Iris pigment epithelial cell (primary cell): ENCODE measurements at places on chromosomes 5 and 9.

DNA sequence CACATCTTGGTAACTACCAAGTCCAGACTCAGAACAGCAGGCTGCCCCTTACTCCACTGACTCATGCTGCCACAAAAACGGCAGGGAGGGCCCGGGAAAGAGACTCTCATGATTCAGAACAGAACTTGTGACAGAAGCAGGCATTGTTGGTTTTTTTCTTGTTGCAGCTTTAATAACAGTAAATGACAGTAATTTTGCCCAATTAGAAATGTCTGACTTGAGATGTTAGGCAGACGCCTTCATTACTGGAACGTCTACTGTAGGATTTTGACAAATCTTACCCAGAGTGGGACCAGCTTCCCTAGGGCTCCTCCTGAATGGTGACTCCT lies 77.9 kb downstream of the SEMA5A start:
- DNase-seq, result peak; percentile 93

DNA sequence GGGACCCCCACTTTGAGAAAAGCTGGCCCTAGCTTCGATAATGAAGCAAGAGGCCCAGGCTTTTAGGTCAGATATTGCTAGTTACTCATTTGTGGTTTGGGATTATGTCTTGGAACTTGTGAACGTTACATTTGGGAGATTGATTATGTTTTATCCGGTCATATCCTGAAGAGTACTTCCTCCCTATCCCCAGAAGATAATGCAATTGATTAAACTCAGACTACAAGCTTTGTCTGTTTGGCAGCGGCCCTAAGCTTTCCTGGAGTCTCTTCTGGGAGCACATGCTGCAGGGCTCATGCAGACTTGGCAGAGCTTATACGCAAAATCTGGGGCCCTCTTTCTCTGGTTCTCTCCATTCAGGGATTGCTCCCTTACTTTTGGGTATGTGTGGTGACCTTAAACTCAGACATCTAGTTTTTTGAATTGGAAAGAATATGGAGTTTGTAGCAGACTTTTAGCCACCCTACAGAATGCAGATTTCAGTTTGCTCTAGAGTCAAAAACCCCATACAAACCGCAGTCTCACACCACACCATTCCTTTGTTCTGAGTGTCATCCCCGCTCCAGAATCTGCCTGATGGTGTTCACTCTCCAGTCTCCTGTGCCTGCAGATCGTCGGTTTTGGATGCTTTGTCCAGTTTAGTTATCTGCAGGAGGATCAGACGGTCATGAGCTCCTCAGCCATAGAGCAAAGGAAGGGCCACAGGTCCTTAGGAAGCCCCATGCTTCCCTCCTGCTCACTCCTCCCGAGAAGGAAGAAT lies 449.5 kb upstream of the TRPC7 start:
- DNase-seq, result no peak

DNA sequence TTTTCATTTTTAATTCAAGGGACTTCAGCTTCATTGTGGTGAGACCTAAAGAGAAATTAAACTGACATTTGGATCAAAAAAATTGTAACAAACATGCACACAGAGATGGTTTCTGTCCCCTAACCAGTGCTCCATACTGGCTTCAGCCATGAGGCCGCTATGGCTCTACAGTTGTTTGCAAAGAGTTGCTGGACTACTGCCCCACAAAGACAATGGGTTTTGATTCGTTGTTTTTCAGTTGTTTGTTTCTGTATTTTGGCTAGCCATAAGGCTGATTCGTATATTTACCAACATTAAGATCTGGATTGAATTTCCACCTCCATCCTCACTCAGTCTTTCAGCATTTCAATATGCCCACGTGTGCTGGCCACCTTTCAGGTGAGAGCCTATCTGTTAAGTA lies 163.7 kb upstream of the KIF2A start:
- no peak for DNase-seq

DNA sequence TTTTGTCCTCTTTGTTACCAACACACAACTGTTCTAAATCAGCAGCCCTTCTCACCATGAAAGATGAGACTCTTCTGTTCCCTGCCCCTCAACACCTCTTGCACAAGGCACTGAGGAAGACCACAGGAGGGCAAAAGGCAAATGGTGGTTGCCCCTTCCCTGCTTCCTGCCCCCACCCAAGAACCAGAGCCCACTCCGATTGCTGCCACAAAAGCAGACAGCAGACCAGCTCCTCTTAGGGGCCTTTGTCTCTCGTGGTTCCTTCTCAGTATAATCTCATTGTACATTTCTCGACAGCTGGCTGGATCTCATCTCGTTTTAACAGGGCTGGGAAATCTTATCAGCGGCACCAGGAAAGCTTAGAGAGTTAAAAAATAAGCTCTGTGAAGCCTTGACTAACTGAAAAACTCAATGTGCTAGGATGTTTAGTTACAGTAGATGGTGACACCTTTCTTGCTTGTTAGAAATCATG lies 1.1 kb downstream of the MVB12B start:
- DNase-seq, result no peak

DNA sequence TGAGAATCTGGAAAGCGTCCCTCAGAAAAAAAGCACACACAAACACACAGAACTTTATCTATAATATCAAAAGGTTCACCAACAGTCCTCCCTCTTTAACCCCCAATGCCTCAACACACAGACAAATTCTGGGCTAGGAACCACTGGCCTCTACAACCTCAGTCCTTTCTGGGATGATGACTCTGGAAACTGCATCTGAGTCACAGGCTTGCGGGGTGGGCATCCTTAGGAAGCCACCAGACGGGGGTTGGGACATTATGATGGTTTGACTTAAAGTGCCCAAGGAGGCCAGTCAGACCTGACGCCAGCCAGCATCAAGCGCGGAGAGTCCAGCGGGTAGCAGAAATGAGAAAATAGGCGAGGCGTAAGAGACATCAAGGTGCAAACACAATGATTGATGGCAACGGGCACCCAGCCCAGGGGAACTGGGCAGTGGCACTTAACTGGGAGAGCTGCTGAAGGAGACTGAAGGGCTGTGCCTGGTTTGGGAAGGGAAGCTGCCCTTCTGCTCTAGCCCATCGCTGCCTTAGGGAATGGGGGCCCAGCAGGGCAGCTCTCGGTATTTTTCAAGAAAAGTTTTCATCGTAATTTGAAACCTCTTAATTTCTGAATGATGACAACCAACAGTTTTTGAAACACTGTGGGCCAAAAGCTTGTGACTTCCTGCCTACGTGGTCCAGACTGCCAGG lies 20.7 kb downstream of the SPRY4 start:
- no peak for DNase-seq

- DNase-seq, result no peak
Observed at GRCh38 chr5:134464988-134465815, 53.5 kb upstream of the CDKN2AIPNL start.

DNA sequence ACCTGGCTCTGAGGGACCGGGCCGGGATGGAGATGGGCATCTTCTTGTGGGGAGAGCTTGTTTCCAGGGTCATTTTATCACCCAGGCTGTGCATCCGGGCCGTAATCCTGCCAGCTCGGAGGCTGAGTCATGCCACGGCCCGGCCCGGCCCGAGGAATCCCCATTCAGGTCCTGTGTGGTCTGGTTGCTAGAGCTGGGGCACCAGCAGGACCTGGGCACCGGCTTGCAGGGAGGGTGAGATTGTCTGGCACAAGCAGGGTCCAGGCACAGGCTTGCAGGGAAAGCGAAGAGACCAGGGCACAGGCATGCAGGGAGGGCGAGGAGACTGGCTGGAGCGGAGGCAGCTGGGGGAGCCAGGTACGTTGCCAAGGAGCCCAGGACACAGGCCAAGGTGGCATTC lies 106.8 kb downstream of the RXRA start:
- peak; percentile 55 for DNase-seq
